ENCODE measurements at places on chromosomes 2 and 18.

DNA sequence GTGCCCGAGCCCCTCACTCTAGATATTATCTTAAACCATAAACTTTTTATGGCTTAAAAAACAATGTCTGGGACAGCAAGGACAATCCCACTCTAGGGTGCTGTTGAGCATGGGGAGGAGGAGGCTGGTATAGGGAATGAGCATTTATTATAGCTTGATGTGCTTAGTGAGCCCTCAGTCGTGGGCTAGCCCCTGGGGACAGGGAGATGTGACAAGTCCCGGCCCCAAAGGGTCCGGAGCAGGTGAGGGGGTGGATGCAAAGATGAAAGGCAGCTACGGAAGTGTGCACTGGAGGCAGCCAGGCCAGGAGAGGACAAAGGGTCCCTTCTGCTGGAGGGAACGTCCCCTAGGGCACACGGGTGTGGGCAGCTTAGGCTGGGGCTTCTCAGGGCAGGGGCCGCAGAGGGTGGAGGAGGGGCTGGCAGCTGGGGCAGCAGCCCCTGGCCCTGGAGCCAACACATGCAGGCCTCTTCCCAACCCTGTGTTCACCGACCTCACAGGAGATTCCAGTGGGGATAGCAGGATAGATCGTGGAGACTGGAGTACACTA lies 106.3 kb upstream of the GPC1 start:
- DNase-seq, result no peak

- DNase-seq, result no peak
Measured at GRCh38 chr18:11040823-11041656, 108.3 kb downstream of the PIEZO2 start.

DNA sequence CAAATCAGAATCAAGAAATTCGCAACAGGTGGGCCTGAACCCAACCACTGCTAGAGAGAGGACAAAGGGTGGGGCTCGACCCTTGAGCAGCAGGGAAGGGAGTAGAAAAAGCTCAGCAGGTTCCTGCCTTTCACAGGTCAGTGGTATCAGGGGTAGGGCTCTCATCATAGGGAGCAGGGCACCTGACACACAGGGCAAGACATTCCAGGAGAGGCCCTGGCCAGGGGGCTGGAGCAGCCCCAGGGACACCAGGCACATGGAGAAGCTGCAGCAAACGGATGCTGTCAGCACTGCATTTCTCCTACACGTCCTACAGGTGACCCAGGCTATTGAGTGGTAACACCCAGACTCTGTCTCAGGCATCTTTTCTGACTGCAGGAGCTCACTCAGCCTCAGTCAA lies 17.2 kb upstream of the MLPH start:
- DNase-seq, result no peak

- no peak for DNase-seq
Measured at GRCh38 chr18:26403491-26403890, 144.9 kb downstream of the KCTD1 start.

GRCh38 chr2:175842996-175843395 lies 159.1 kb downstream of the LNPK start:
- DNase-seq, result no peak

DNA sequence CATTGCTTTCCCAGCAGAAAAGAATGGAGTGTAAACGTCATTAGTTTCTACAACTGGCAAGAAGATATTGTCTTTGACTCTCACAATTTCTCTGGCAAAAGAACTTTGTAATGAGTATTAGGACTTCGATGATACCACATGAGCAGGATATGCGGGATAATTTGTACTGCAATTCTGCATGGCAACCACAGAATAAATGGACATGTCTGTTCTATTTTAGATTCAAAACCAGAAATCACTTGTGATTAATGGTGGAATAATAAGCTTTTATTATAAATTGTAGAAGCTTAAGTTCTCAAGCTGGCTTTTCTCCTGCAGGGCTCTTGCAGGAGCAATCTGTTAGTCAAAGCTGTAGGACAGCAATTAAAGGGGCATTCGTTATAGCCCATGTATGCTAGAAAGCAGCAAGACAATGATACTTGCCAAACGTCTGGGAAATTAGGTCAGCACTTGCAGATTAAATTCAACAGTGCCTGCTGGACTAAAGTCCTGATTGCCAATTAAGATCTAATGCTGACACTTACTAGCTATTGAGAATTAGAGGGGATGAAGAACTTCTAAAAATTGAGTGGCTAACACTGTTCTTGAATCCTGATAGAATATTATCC lies 177.9 kb downstream of the PTH2R start:
- DNase-seq, result no peak

DNA sequence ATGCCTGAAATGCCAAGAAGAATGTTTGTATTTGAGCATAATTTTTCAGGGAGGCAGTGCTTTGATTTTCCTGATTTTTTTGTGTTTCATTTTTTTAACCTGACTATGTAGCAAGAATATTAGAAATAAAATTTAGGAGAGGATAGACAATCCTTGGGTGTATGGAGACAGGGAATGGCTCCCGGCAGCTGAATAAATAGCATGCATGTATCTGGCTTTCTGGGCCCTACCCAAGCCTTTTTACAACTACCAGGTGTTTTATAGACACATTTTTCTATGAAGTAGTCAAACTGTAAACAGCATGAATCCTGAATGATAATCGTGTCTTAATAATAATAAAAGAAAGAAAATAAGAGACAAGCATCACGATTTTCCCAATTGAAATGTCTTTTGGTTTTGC lies 52.4 kb downstream of the WIPF1 start:
- DNase-seq, result no peak

GRCh38 chr18:73352546-73352945 lies 484.8 kb upstream of the NETO1 start:
- no peak for DNase-seq

DNA sequence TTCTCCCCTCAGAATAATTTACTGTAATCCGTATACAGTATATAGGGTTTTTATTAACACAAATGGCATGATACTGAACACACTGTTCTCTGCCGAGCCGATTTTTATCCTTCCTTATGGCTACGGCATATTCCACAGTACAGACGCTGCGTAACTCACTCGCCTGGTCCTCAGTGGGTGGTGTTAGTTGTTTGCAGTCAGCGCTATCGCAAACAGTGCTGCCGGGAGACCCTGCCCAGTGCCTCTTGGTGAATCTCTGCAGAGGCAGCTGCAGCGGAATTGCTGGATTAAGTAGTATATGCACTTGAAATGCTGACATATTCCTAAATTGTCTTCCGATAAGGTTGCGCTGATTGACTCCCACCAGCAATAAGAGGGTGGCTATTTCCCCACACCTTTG lies 73.9 kb downstream of the MARCO start:
- no peak for DNase-seq

- no peak for DNase-seq
Measured at GRCh38 chr2:2020897-2021296, 276.6 kb upstream of the PXDN start.

DNA sequence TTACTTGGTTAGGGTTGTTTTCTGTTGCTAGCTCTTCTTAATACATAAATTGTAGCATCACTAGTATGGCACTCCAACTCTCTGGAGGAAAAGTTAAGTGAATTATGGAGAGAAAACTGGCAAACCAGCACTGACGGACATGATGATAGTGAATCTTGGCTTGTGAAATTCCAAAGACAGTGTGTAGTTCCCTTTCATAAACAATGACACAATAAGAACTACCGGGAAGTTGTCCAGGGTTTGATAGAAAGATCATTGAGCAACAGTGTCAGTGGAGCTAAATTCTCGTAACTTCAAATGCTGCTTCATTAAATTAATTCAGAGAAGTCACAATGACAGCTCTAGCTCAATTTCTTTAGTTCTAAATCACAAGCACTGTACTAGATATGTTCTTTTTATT lies 66.5 kb downstream of the RIT2 start:
- DNase-seq, result no peak

- DNase-seq, result no peak
Measured at GRCh38 chr2:127101048-127101611, 5.8 kb downstream of the BIN1 start.

DNA sequence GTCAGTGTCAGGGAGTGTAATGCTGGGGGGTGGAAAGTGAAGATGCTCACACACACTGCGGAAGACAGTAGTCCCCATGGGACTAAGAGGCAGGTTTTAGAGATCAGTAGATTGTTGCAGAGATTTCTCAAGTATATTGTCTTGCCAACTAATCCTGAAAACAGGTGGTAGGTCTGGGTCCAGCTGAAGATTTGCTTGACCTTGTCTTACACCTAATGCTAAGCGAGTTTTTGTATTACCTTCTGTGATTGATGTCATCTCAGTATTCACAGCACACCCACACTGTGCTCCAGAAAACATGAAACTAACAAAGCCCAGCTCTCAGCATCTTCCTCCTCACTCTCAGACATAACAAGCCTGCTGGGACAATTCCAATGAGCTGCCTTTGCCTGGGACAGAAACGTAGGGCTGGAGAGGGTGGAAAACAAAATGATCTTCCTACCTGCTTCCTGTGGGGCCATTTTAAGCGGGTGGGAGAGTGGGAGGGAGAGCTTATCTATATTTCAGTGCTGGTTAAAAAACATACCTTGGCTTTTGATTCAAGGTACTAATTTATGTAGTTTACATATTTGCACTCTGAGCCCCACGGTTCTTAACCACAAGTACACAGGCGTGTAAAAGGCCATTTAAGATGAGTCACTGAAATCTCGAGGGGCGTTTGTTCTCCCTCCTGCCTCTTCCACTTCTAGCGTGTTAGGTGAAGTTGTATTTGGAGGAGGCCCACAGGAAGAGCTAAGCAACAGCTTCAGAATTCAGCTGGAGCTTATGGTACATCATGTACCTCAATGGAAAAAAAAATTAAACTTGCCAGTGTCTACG lies 23.1 kb upstream of the RBMS1 start:
- no peak for DNase-seq

GRCh38 chr18:62420513-62421209 lies 95.6 kb downstream of the TNFRSF11A start:
- no peak for DNase-seq

- no peak for DNase-seq
Measured at GRCh38 chr2:41622301-41622700, 425.5 kb upstream of the PKDCC start.

DNA sequence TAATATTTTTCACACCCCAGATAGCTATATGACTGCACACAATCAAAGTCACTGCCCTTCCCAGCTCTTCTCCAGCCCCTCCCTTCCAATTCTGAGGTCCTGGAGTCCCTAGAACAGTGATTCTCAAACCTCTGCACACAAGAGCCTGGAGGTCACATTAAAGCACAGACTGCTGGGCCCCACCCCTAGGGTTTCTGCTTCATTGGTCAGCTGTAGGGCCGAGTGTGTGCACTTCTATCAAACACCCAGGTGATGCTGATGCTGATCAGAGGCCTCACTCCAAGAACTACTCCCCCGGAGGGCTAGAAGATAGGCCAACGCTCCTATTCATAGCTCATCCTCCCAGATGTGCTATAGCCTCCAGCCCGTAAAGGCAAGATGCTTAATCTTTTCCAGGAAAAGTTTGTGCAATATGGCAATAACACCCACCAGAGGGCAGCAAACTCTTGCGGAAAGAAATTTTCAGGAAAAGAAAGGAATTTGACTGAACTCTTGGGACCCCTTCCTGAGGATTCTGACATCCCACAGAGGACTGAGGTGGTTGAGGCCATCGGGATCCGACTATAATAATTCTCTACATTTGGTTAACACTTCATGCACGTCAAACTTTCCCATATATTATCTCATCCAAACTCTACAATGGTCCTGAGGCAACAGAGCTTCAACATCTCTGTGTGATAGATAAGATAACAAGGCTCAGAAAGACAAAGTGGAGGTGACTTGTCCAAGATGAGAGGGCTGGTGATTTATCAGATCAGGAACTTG lies 194.2 kb upstream of the PKDCC start:
- no peak for DNase-seq

GRCh38 chr2:54628957-54629356 lies 94.5 kb upstream of the EML6 start:
- no peak for DNase-seq

GRCh38 chr2:51667679-51668078 lies 635.7 kb upstream of the NRXN1 start:
- DNase-seq, result no peak

- DNase-seq, result no peak
Measured at GRCh38 chr2:228065686-228066085, 115.8 kb downstream of the SPHKAP start.

DNA sequence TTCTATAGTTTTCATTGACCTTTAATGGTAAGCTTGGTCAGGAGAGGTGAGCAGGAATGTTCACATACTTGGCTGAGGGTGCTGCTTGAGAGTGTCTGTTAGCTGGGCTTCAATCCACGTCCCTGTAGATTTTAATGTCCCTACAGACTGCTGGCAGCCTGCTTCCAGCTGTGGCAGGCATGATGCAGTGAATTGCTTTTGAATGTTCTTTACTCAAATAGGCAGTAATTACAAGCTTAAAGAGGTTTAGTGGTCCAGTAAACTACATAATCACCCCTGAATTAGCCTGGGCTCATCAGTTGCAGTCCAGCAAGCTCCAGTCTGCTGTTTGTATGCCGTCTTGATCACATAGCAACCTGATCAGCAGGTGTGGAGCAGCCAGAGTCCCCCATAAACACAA lies 102.1 kb downstream of the MEIS1 start:
- no peak for DNase-seq

- DNase-seq, result no peak
Measured at GRCh38 chr2:226993171-226993570, 157.3 kb downstream of the RHBDD1 start.

DNA sequence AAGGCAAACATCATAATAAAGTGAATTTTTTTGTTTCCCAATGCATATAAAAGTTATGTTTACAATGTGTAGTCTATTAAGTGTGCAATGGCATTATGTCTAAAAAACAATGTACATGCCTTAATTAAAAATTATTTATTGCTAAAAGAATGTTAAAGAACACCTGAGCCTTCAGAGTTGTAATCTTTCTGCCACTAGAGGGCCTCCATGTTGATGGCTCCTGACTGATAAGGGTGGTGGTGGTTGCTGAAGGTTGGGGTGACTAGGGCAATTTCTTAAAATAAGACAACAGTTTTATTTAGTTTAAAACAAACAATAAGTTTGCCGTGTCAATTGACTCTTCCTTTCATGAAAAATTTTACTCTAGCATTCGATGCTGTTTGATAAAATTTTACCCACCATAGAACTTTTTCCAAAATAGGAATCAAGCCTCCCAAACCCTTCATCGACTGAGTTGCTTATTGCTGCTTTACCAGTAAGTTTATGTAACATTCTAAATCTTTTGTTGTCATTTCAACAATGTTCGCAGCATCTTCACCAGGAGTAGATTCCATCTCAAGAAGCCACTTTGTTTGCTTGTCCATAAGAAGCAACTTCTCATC lies 32.3 kb downstream of the MAP3K2 start:
- DNase-seq, result no peak

DNA sequence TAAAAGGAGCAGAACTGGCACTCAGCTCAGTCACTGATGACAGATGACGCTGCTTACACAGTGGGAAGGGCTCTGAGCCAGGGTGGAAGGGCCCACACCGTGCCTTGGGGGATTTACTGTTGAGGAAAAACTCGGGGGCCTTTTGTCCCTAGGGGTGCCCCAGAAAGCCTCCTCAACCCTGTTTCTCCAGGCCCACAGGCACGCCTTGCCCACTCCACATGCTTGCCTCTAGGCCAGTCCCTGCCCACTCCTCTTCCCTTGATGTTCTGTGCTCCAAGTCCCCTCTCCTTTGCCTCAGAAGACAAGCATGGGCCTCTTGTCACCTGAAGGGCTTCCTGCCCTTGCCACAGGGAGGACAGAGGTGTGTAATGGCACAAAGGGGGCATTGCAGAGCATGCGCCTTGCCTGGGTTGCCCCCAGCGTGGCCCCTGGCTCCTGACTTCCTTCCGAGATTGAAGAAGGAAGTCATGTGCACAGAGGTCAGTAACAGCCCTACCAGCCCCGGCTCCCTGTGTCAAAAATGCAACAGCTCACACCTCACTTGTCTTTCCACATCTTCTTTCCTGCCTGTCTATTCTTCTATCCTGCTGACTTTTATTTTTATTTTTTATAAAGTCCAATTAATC lies 65.1 kb downstream of the LIPG start:
- no peak for DNase-seq

GRCh38 chr2:141946016-141946415 lies 184.8 kb downstream of the LRP1B start:
- no peak for DNase-seq
